ELR (cell line): ENCODE measurements at places on chromosomes 11 and 22.

DNA sequence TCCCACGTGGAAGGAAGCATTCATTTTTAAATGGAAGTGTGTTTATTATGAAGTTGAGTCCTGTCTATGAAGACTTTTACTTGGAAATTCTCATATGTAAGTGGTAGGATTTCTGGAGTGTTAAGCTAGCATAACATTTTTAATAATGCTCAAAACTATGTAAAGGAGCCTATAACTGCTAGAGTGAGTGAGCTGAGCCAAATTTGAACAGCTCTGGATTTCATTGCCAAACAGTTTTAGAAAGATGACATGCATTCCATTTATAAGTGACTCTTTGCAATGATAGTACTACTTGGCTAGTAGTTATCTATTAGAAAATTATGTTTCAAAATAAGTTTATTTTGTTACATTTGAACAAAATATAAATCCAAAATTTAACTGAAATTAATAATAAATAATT, 721.2 kb downstream of the LUZP2 start:
- no peak for DNase-seq

GRCh38 chr11:10502065-10502680, 38.8 kb downstream of the RNF141 start:
- no peak for DNase-seq

DNA sequence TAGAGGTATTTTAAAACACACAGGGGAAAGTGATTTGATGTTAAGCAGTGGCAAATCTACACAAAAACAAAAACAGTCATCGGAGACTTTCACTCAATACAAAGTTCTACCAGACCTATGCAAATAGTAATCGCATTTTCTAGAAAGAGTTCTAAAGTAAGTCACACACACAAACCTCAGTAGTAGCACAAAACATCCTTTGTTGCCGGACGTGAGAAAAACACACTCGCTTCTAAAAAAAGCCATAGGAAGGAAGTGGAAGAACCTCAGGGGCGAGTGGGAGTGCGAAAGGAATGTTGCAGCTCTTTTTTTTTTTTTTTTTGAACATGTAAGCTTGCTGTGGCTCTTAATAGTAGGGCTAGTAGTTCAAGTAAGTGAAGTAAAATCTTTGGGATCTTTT, 88.9 kb downstream of the MAML2 start:
- peak; percentile 73 for DNase-seq

DNA sequence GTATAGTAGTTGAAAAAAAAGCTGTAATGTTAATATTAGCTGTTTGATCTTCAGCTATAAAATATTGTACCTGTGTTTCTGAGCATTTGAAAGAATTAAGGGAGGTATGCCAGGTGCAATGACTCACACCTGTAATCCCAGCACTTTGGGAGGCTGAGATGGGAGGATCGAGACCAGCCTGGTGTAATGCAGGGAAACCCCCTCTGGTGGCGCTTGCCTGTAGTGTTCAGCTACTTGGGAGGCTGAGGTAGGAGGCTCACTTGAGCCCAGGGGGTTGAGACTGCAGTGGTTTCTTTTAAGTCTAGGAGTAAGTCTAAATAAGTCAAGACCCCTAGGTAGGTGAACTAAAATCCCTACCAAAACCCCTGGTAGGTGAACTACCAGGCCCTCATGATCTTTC, 37.1 kb downstream of the TAF1D start:
- DNase-seq = peak; percentile 27

DNA sequence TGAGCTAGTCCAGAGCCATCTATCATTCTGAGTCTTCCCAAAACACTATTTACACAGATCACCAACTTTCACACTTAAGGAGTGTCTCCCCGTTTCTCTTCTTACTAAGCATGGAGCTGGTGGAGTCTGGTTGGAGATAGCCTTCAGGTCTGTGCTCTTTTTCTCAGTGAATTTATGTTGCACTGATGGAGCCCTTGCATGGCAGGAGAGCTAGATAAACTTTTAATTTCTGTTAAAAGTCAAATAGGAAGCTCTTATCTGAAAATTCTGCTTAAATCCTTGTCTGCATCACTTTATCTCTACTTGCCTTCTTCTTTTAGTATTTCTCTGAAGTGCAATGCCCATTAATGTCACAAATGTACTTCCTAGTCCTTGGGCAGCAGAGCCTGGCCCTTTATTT, 63.4 kb downstream of the ST3GAL4 start:
- DNase-seq = no peak

DNA sequence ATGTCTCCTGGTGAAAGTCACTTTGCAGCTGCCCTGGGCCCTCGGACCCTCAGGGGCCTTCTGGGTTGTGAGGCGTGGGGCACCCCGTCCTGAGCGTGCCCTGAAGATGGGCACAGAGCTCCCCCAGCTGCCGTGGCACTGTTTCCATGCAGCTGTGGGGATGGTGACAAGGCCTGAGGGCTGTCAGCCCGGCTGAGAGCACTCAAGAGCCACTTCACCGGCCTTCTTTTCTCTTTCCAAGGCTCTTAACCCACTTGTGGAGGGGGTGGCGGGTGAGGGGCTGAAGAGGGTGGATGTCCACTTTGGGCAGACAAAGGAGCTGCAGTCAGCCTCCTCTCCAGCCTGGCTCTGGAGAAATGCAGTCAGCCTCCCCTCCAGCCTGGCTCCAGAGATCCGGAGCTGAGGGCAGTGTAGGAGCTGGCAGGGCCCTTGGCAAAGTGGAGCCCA, 239.5 kb downstream of the ST3GAL4 start:
- no peak for DNase-seq

DNA sequence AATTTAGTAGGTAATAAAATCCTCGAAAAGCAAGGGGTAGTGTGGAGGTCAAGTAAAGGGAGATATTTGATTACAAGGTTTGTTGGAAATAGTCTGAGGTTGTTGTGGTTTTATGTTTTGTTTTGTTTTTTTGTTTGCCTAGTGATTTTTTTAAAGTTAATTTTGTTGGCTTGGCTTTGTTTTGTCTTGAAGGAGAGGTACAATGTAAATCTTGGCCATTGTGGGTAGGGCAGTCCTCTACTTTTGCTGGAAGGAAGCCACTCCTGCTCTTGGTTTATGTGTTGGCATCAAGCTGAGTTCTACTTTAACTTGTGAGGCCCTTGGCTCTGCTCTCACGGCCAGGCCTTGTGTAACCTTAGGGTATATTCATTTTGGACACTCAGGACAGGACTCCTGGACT, 3.2 kb downstream of the AMOTL1 start:
- DNase-seq = no peak

- no peak for DNase-seq
These were observed 194.8 kb upstream of the BLID start for GRCh38 chr11:122310766-122311165.

- DNase-seq = no peak
These were observed 25.6 kb upstream of the ADSL start for GRCh38 chr22:40320687-40321086.

GRCh38 chr22:27874764-27875163, 44.3 kb downstream of the PITPNB start:
- DNase-seq = no peak

GRCh38 chr22:41847300-41847699, 14.4 kb downstream of the SREBF2 start:
- no peak for DNase-seq

DNA sequence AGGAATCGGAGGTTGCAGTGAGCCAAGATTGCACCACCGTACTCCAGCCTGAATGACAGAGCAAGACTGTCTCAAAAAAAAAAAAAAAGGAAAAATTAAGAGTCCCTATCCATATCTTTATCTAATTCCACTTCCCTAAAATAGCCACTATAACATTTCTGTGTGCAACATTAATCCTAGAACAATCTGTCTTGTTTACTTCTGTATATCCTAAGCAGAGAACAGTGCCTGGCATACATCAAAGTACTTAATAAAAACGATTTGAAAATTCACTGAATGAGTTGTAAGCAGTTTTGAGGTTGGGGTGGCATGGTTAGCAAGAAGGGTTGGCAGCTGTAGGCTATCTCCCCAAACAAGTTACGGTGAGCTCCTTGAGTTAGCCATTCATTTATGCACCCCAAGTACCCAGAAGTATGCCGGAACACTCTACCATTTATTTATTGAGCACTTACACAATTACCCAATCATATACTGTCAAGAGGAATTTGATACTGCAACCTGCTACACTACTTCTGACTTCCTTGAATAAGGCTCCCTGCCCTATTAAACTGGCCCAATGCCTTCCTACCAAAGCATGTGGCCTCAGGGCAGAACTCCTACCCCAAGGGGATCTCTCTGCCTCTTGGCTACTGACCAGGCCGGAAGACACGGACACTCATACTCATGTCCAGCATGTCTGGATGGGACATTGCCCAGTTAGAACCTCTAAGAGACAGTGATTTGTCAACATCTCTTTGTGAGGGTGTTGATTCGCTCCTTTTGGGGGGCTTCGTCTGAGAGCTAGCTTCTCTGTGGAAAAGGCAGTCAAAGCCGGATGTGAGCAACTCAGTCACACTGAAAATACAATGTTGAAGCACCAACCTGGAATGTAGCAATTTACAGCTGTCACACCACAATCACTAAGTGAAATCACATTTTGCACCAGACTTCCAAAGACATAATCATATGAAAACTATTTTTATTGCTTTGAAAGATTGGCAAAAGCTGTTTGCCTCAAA, 16.3 kb upstream of the TMEM41B start:
- peak; percentile 92 for DNase-seq

DNA sequence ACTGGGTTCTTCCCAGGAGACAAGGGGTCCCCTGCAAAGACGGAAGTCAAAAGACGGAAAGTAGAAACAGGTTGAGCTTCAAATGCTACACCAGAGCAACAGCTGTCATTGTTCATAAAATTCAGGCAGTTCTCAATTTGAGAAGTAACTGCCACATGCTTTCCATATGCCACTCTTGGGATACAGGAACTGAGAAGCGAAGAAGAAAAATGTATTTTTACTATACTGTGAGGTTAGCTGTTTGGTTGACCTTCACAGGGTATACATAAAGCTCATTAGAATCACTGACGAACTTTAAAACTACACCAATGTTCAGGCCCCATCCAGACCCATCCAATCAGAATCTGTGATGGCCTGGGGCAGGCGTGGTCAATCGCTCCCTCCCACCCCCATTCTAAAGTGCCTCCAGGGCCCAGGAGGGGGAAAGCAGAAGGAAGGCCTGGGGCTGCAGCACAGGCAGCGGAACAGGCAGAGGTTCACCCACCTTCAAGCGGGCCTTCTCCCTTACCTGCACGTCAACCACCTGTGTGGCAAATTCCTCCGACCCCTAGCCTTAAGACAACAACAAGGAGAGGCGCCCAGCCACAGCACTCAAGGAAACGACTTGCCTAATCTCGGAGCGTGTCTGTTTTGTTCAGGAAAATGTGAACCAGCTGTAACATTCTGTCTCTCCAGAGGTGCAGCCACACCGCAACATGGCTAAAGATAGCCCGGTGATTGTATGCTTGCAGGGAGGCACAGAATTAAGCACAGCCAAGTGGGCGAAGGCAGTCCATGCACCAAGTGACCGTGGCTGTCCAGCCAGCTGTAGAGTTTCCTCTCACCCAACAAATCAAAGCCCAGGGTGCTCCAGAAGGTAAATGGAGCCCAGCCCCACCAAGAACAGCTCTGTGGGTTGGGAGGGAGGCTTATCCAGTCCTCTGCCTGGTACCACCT, 82.6 kb downstream of the MICAL3 start:
- DNase-seq = no peak

GRCh38 chr11:36586543-36586942, 7.8 kb upstream of the IFTAP start:
- no peak for DNase-seq

- DNase-seq = no peak
These were observed 8.9 kb downstream of the TMPRSS6 start for GRCh38 chr22:37100589-37101127.

DNA sequence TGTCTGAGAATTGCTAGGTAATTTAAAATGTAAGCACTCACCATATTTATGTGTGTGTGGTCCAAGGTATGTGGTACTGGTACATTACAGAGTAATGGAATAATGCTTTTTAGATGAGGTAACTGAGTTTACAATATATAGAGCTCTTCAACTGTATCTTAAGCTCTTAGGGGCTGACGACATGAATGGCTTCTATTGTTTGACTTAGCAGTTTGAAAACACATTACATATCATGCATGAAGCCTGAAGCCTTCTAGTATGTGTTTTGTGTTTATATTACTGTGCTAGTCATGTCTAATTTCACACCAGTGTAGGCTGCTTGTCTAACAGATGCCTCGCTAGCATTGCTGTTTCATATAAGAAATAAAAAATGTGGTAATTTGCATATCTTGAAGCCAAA, 37.2 kb downstream of the GAS2 start:
- DNase-seq = peak; percentile 30

DNA sequence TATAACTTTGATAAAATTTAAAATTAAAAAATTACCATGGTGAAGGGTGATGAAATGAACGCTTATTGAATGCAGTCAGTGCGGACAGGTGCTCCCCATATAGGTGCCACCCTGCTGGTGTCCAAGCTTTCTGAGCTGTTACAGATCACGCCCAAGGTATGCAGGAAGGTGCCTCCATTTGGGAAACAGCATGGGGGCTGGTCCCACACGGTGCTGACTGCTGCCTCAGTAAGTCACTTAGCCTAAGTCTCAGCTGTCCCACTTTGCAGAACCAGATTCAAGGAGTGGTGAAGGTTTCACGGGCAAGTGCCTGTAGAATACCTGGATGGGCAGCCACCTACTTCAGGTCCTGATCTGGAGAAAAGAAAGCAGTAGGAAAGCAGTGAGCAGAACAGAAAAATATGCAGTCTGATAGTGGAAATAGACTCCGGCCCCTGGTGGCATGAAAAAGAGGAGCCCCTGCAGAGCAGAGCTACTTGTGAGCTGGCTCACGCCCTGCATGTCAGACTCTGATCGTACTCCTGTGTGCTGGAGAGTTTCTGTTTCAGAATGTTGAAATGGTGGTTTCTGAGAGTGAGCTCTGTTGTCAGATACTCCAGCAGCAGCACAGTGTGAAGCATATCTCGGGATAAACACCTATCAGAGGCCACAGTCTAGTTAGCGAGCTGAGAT, 33.2 kb downstream of the ADORA2A start:
- DNase-seq = no peak

GRCh38 chr22:46626911-46627805, 7.0 kb downstream of the GRAMD4 start:
- DNase-seq = no peak

- no peak for DNase-seq
These were observed 60.2 kb downstream of the SBF1 start for GRCh38 chr22:50414476-50415248.

- DNase-seq = no peak
These were observed 10.8 kb downstream of the PPFIBP2 start for GRCh38 chr11:7524462-7525235.

GRCh38 chr11:96082936-96083335, 159.0 kb upstream of the MTMR2 start:
- no peak for DNase-seq
